AML-193 (cell line): ENCODE measurements at places on chromosomes 4 and X.
A peak's percentile ranks its signal among the peaks of the same experiment; 100 is the strongest.

DNA sequence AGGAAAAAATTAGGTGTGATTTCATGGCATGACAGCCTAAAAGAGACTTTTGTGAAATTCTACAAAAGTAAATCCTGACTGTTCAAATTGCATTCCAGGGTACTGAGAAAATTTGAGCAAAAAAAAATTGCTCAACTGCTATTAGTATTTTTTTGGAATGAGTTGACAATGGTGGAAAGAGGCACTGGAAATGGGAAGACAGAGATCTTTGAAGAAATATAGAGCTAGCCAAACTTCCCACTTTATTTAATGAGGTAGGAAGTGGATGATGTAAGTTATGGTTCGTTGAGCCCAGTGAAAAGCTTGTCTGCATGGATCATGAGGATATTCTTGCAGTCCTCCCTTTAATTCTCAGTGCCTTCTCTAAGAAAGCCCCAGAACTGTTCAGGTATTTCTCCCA, 183.8 kb downstream of the PTTG2 start:
- DNase-seq, result no peak

GRCh38 chr4:105651884-105652283, 56.6 kb downstream of the INTS12 start:
- DNase-seq, result no peak

GRCh38 chr4:30801876-30802275, 81.7 kb downstream of the PCDH7 start:
- DNase-seq, result no peak

- DNase-seq, result no peak
Measured at GRCh38 chr4:119271361-119272085, 50.4 kb downstream of the FABP2 start.

GRCh38 chr4:159483782-159484741, 381.2 kb downstream of the RAPGEF2 start:
- no peak for DNase-seq

GRCh38 chrX:97637289-97637688, 753.6 kb downstream of the RPA4 start:
- DNase-seq, result no peak

DNA sequence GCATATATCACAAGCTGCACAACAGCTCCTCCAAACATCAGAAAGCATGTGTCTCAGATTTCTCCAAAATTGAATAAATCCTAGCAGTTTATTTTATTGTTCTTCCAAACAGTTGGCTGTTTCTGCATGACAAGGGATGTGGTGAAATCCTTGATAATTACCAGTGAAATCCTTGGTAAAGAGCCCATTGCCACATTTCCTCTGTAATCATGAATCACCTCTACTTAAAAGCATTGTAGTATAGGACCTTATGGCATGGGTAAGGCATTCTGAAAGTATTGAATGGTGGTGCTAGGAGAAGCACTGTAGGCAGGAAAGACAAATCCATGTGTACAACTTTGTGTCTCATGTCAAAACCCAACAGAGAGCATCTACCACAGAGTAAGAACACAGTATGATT, 135.8 kb upstream of the NDST3 start:
- peak; percentile 76 for DNase-seq
